GM04504 (cell line): ENCODE measurements at places on chromosomes 11 and 22.

DNA sequence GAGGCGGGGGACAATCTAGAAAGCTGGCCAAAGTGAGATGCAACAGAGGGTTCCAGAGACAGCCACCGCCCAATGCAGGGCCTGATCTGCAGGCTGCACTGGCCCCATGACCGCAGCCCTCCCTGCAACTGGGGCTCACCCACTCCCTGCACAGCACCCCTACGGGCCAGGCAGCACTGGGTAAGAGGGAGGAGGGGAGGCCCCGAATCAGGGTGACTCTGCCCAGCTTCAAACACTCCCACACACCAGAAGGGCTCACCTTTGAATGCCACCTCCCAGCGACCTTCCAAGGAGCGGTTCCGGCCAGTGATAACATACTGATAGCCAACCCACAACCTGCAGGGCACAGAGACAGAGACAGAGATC is 59.3 kb downstream of the DGCR2 start:
- no peak for DNase-seq

DNA sequence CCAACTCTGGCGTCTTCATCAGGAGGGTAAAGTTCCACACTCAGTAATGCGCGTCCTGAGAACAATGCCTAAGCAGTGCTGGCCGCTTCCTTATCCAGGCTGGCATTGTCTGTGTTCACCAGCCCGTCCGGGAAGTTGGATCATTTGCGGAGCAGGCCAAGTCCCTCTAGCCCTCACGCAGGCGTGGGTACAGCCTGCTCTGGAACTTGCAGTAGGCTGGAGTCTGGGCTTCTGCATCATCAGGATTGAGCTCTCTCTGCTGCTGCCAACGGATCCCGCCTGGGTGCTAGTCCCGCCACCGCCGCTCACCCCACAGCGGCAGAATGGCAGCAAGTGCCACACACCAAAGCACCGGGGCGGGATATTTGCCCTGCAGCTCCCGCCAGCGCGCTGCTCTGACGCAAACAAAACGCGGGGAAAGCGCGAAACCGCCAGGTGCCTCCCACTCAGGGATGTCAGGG is 29.0 kb downstream of the GLYATL1 start:
- no peak for DNase-seq

GRCh38 chr11:115450519-115450918 is 53.7 kb downstream of the CADM1 start:
- no peak for DNase-seq

- no peak for DNase-seq
Observed at GRCh38 chr11:79578116-79578515, 137.3 kb upstream of the TENM4 start.

DNA sequence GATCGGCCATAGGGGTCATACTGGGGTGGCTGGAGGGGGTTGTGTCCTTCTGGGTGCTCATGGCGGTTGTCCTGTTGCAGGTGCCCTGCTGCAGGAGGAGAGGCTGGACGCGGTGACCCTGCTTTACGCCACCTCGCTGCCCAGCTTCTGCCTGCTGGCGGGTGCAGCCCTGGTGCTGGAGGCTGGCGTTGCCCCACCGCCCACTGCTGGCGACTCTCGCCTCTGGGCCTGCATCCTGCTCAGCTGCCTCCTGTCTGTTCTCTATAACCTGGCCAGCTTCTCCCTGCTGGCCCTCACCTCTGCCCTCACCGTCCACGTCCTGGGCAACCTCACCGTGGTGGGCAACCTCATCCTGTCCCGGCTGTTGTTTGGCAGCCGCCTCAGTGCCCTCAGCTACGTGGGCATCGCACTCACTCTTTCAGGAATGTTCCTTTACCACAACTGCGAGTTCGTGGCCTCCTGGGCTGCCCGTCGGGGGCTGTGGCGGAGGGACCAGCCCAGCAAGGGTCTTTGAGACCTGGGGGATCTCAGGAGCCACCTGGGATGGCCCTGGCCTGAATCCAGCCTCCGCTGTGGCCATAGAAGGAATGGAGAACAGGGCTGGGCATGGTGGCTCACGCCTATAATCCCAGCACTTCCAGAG is 11.1 kb downstream of the SLC35E4 start:
- no peak for DNase-seq

GRCh38 chr11:80565231-80565630 is 1124.4 kb upstream of the TENM4 start:
- DNase-seq: no peak

GRCh38 chr11:16859651-16860050 is 121.2 kb downstream of the C11orf58 start:
- DNase-seq: no peak

GRCh38 chr11:64566042-64566914 is 24.7 kb upstream of the SLC22A12 start:
- DNase-seq: peak; percentile 55

GRCh38 chr11:58179648-58180047 is 9.2 kb upstream of the OR9Q2 start:
- no peak for DNase-seq

DNA sequence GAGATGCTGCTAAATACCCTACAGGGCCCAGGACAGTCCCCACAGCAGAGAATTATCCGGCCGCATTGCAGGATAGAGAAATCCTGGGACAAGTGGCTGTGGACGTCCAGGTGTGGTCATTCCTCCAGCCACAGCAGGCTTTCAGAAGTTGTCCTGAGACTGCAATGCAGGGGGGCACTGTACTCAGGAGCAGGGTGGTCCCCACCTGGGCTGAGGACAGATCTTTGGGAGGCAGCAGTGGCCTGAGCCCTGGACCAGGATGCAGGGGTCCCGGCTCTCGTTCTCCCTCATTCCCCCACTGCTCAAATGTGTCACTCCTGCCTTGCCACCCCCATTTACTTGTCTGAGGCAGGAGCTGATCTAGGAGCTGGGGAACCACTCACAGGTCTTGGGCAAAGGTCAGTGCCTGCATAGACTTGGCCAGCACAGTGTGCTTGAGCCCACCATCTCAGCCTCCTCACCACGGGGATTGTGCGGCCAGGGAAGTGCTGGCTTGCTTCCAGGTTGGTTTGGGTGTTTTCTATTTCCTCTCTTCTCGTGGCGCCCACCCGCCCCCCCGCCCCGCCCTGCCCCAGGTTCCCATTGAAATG is 15.3 kb downstream of the LINC01488 start:
- DNase-seq: no peak

GRCh38 chr11:112398798-112399478 is 138.3 kb upstream of the PLET1 start:
- DNase-seq: no peak

GRCh38 chr11:28836285-28837081 is 728.3 kb downstream of the METTL15 start:
- DNase-seq: peak; percentile 79

DNA sequence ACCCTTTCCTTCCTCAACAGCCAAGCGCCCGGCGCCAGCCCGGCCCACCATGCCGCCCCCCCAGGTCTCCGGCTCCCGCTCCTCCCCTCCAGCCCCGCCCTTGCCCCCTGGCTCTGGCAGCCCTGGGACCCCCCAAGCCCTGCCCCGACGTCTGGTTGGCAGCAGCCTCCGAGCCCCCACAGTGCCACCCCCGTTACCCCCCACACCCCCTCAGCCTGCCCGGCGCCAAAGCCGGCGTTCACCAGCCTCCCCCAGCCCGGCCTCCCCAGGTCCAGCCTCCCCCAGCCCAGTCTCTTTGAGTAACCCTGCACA is 3.3 kb upstream of the PDXP start:
- DNase-seq: no peak

- no peak for DNase-seq
Observed at GRCh38 chr11:118819334-118820024, 28.5 kb upstream of the DDX6 start.

DNA sequence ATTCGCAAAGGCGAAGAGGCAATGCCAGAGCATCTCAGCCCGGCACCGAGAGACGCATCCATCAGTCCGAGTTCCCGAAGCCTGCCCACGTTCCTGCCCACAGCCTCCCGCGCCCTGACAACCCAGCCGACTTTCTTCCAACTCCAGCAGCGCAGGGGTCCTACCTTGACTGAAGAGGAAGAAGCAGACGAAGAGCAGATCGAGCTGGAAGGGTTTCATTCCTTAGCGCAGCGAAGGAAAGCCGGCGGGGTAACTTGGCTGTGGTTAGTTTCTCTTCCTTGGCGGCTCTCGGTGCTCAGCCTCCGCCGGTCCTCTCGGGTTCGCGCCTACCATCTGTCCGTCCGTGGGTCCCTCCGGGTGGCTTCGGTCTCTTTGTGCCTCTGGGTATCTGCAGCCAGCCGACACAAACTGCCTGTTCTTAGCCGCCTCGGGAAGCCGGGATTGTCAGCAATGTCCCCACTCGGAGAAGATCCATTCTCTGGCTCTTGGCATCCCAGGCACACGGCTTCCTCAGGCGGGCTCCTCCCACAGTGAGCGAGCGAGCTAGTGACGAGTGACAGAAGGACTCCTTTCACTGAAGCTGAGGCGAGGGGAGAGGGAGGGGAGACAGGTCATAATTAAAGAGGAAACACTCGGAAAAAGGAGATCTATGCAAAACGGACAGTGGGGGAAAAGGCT is at the start of gene KIRREL3:
KIRREL3 (minus strand) TSS at position 480 of the 678 bp plus-strand sequence.
- no peak for DNase-seq

- DNase-seq: no peak
Observed at GRCh38 chr11:115637599-115638241, 133.5 kb upstream of the CADM1 start.

GRCh38 chr11:65357856-65358356 is 3.4 kb downstream of the TIGD3 start:
- no peak for DNase-seq

- DNase-seq: no peak
Observed at GRCh38 chr11:65525546-65526480, 930 bp downstream of the SCYL1 start.
